ENCODE measurements at places on chromosomes 12 and 14. TPM values are rescaled to one million over a fixed set of nuclear protein-coding genes. Genes with fewer than 3 reads are reported as not detected.
A peak's percentile ranks its signal among the peaks of the same experiment; 100 is the strongest.

DDN gene
- total RNA-seq: 0.22 TPM

CCDC38 gene
- total RNA-seq: not detected

TEX22 gene
- 2.1 TPM for total RNA-seq

FZD10 gene
- not detected for total RNA-seq

RTN1 gene
- total RNA-seq: 0.29 TPM

PTPRB gene
- 151 TPM for total RNA-seq

INHBC gene
- not detected for total RNA-seq

DNA sequence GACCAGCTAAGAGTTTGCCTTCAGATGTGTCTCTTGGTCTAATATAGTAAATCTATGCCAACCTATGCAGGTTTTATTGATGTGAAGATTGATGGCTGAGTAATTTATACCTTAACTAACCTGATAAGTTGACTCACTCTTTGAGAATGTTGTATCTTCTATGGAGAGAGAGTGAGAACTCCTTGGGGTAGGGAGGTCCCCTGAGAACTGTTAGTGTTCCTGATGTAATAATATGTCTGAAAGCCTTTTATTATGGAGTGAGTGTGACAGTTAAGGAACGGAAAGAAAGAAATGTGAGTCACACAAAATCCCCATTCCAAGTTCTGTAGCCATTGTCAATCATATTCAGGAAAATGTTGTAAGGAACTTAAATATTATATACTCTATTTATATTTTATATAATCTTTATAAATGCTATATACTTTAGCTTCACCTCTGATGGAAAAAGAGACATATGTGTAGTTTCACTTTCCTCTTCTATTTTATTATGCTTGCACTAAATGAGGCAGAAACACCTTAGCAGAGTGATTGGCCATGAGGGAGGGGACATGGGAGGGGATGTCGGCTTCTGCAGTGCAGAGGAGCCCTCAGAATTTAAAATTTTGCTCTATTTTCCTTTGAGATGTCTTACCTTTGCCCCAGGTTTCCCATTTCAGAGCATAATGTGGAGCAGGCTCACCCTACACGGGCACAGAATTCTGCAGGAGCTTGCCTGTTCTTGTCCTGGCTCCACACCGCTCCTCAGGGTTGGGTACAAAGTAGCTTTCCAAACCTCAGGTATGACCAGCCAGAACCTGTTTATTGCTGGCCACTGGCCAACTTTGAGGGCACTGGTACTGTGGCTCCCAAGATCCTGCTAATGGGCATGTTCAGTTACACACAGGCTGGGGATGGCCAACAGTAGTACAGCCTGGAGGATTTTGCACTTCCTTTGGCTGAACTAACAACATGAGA is 57.7 kb downstream of the ARF6 start:
- H3K36me3 ChIP-seq: no peaks in the 10 kb centered on the region
- H3K27ac ChIP-seq: no peak overlapping the region
- no peaks in the 10 kb centered on the region for H3K27me3 ChIP-seq
- H3K4me3 ChIP-seq: no peak overlapping the region

DNA sequence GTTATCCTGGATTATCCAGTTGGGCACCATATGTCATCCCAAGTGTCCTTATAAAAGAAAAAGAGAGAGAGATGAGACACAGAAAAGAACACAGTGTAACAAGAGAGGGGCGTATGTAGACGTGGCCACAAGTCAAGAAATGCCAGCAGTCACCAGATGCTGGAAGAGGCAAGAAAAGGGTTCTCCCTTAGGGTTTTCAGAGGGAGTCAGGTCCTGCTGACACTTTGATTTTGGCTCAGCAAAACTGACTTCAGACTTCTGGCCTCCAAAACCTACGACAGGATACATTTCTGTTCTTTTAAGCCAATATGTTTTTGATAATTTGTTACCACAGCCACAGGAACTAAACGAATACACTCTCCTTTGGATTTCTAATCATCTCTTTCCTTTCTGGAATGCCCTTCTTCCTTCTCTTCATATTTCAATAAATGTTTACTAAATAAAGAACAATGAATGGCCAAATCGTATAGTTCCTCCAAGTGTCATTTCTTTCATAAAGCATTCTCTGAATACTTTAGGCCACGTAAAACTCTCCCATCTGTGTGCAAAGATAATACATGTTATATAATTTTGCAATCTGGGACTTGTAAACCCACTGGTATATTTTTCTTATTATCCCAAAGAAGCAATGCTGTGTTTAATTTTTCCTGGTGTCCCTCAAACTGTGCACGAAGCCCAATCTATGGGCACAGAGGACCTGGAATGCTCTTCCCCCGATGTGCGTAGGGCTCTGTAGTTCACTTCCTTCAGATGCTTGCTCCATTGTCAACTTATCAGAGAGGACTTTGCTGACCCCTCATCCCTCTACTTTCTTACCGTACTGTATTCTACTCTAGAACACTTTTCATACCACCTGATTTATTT is 303.6 kb downstream of the CEP128 start:
- H3K4me3 ChIP-seq: peak overlapping the region; percentile 10
- no peaks in the 10 kb centered on the region for H3K36me3 ChIP-seq
- H3K4me1 ChIP-seq: peaks cover 38% of the 10 kb centered on the region
- peak overlapping the region; percentile 98 for H3K27ac ChIP-seq

GRCh38 chr12:113086249-113087164 is 30.0 kb downstream of the DTX1 start:
- H3K4me1 ChIP-seq: no peaks in the 10 kb centered on the region
- H3K27me3 ChIP-seq: peaks cover 4% of the 10 kb centered on the region
- no peak for DNase-seq
- H3K36me3 ChIP-seq: no peaks in the 10 kb centered on the region
- H3K4me3 ChIP-seq: no peak overlapping the region

GRCh38 chr14:104877066-104877805 is 12.2 kb downstream of the CEP170B start:
- H3K27ac ChIP-seq: no peak overlapping the region
- no peak for DNase-seq
- H3K27me3 ChIP-seq: no peaks in the 10 kb centered on the region
- H3K4me3 ChIP-seq: no peak overlapping the region
- H3K36me3 ChIP-seq: no peaks in the 10 kb centered on the region
- no peaks in the 10 kb centered on the region for H3K4me1 ChIP-seq

DNA sequence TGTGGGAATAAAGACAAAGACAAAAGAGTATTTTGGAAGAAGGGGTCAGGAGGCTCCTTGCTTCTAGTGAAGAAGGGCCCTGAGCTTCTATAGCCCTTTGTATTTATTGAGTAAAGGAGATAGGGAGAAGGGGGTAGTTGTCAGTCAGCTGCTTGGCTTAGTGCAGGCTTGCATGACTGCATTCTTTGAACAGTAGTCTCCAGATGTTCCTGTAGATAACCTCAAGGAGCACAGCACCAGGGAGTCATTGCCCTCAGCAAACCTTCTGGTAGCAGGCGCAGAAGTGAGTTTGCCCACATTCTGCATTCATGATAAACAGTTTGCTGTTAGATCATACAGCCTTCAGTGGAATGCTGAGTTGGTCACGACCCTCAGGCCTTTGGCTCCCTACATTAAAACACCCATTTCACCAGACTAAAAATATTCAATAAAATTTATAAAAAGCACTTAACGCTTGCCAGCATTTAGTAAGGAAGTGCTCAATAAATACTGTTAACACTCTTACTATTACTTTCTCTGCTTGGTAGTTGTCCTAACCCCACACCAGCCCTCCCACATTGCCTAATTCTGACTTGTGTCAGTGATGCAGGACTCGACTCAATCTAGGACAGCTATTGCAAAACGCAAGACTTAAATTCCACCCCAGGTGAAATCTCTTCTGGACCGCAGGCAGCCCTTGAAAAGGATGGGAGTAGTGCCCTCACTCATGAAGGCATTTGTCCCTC is 3.0 kb upstream of the DHRS4 start:
- DNase-seq: no peak
- H3K27ac ChIP-seq: no peak overlapping the region
- H3K36me3 ChIP-seq: no peaks in the 10 kb centered on the region

DNA sequence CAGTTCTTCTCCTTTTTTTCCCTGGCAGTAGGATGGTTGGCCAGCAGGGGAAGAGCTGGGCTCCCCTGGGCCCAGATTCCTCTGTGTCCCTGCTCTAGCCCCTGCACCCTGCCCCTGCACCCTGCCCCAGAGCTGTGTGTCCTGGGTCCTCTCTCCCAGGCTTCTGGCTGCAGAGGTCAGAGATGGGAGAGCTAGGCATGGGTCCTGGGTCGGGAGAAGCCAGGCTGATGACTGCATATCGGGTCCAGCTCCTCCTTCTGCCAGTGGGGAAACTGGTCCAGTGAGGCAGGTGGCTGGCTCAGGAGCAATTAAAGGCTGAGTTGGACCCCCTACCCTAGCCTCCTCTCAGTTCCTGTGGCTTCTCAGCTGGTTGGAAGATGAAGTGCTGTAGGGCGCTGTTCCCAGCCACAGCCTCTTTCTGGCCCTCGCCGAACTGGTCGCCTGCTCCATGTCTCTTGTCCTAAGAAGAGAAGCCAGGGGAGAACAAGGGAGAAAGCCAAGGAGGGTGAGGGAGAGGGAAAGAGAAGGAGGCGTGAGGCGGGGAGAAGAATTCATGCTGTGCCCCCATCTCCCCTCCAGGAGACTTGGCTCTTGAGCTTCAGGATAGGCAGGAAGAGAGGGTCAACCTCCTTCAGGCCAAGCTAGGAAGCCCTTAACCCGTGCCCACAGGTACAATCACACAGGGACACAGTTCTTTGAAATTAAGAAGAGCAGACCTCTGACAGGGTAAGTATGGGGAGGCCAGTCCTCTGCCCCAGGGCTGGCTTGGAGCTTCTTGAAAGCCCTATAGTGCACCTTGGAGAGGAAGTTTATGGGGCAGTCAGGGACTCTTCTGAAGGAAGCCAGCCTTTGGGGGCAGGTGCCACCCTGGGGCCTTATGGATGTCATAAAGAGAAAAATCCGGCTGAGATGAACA is 9.5 kb downstream of the VASH1 start:
- H3K27ac ChIP-seq: no peak overlapping the region
- peaks cover 38% of the 10 kb centered on the region for H3K4me1 ChIP-seq
- peaks cover 9% of the 10 kb centered on the region for H3K36me3 ChIP-seq
- H3K4me3 ChIP-seq: no peak overlapping the region

- no peaks in the 10 kb centered on the region for H3K36me3 ChIP-seq
- peaks cover 23% of the 10 kb centered on the region for H3K27me3 ChIP-seq
- peaks cover 27% of the 10 kb centered on the region for H3K4me1 ChIP-seq
Measured at GRCh38 chr12:69095765-69096477, 143.4 kb upstream of the CPSF6 start.

DNA sequence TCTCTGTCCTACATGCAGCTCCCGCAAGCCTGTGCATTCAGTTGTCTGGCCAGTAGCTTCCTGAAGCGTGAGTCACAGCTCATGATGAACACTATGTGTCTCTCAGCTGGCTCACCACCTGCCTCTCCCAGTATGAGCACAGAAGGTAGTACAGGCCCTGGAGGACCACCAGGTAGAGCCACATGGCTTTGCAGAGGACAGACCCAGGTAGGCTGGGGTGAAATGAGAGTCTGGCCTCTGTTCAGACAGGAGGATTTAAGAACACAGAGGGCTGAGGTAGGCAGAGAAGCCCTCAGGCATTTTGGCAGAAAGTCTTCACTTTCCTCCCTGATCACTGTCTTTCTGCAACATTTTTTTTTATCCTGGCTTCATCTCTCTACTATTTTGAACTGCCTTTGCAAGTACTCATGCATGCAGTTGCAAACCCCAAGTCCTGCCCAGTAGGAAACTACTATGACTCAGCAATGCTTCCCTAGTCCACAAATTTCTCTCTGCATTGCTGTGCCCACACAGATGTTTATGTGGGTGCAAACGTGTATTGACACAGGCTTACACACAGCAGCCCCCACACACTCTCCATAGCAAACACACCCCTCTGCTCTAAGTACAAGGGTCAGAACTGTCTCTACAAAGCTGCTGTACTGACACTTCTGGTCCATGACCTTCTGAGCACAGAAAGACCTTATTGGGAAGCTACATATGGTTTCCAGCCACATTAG is 7.2 kb upstream of the SDR9C7 start:
- H3K27ac ChIP-seq: no peak overlapping the region
- H3K4me3 ChIP-seq: no peak overlapping the region
- H3K4me1 ChIP-seq: no peaks in the 10 kb centered on the region
- H3K36me3 ChIP-seq: no peaks in the 10 kb centered on the region
- DNase-seq: no peak

- no peaks in the 10 kb centered on the region for H3K27me3 ChIP-seq
- no peaks in the 10 kb centered on the region for H3K36me3 ChIP-seq
- no peak overlapping the region for H3K27ac ChIP-seq
- H3K4me1 ChIP-seq: no peaks in the 10 kb centered on the region
- no peak overlapping the region for H3K4me3 ChIP-seq
Measured at GRCh38 chr12:43126652-43127375, 425.2 kb downstream of the ADAMTS20 start.

GRCh38 chr12:111581434-111582132 is 17.5 kb downstream of the ATXN2 start:
- H3K36me3 ChIP-seq: no peaks in the 10 kb centered on the region
- H3K4me1 ChIP-seq: peaks cover 11% of the 10 kb centered on the region
- no peak overlapping the region for H3K27ac ChIP-seq
- no peaks in the 10 kb centered on the region for H3K27me3 ChIP-seq
- no peak for DNase-seq

DNA sequence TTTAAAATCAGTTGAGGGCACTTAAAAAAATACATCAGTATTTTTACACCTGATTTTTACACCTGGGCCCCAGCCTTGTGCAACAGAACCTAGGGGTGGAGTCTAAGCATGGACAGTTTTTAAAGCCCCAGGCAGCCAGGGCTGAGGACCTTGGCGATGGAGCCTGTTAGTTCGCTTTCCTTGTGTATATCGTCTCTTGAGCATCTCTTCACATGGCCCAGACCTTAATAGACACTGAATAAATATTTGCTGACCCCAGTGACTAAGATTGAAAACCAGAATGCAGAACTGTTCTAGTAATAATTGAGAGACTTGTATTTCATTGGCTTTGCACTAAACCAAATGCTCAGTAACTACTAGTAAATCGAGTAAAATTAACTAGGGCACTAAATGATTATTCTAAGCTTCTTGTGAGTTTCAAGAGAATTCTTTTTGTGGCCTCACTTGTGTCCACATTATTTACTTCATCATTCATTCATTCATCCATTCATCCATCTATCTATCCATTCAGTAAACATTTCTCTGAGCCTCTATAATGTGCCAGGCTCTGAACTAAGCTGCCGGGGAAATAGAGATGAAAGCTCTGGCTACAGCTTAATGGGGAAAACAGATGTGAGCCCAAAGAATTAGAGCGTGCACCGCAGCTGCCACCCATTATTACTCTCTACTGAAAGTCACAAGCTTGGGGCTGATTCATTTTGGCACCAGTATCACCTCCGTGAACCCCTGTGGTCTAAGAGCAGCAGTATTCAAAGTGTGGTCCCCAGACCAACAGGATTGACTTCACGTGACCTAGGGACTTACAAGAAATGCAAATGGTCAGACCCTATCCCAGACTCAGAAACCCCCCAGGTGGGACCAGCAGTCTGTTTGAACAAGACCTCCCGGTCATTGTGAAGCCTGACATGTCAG is 30.7 kb upstream of the BCL7A start:
- H3K4me3 ChIP-seq: no peak overlapping the region
- DNase-seq: no peak
- H3K36me3 ChIP-seq: no peaks in the 10 kb centered on the region
- peak overlapping the region; percentile 77 for H3K27ac ChIP-seq
- no peaks in the 10 kb centered on the region for H3K27me3 ChIP-seq
- H3K4me1 ChIP-seq: peaks cover 6% of the 10 kb centered on the region

Measured in endothelial cell of umbilical vein (primary cell).